Mononuclear cell (primary cell): ENCODE measurements at places on chromosomes 12 and 14. TPM values are rescaled to one million over a fixed set of nuclear protein-coding genes. Genes with fewer than 3 reads are reported as not detected.

The DGKA gene
- 329 TPM for total RNA-seq

The GLS2 gene
- 1.2 TPM for total RNA-seq

The ISM2 gene
- total RNA-seq: 0.42 TPM

The IL31 gene
- not detected for total RNA-seq

The FAM181A gene
- not detected for total RNA-seq

The LRRC43 gene
- 0.52 TPM for total RNA-seq

The MSI1 gene
- total RNA-seq: not detected

The ST8SIA1 gene
- 2.6 TPM for total RNA-seq

The PLXNC1 gene
- total RNA-seq: 40.4 TPM

The NXPH4 gene
- total RNA-seq: not detected

The TOMM20L gene
- 1.9 TPM for total RNA-seq

The CLEC2A gene
- not detected for total RNA-seq

The SERPINA1 gene
- 453 TPM for total RNA-seq

The SVOP gene
- total RNA-seq: not detected

The ADAM21 gene
- not detected for total RNA-seq

The HOXC4 gene
- total RNA-seq: 0.42 TPM

The PSEN1 gene
- 45.4 TPM for total RNA-seq

The SLC25A47 gene
- 0.10 TPM for total RNA-seq

The GSC gene
- 0.42 TPM for total RNA-seq

The ANKRD33 gene
- 0.10 TPM for total RNA-seq

The KCNH3 gene
- 2.1 TPM for total RNA-seq

The HOXC5 gene
- not detected for total RNA-seq

The CLEC4D gene
- total RNA-seq: 10.9 TPM

The MYH6 gene
- total RNA-seq: not detected

The REP15 gene
- not detected for total RNA-seq

The STX2 gene
- 18.1 TPM for total RNA-seq

The IFT43 gene
- total RNA-seq: 4.8 TPM

The PTHLH gene
- total RNA-seq: not detected

The CLBA1 gene
- total RNA-seq: 0.94 TPM

The INHBC gene
- 0.10 TPM for total RNA-seq
